ENCODE measurements at places on chromosomes 2 and 18. TPM values are rescaled to one million over a fixed set of nuclear protein-coding genes. Genes with fewer than 3 reads are reported as not detected.

Gene DGUOK
- total RNA-seq, result 110 TPM

Gene RAMP1
- not detected for total RNA-seq

Gene MALT1
- total RNA-seq, result 20.0 TPM

Gene TRIM43
- not detected for total RNA-seq

Gene TMEM178A
- total RNA-seq, result not detected

Gene RTP5
- not detected for total RNA-seq

Gene PKP4
- 19.4 TPM for total RNA-seq

Gene SH2D6
- not detected for total RNA-seq

Gene HOXD8
- not detected for total RNA-seq

Gene IL36B
- not detected for total RNA-seq

Gene SPDYA
- not detected for total RNA-seq

Gene CPLX4
- total RNA-seq, result not detected

Gene SLC35G4
- total RNA-seq, result not detected

Gene SCLY
- 19.6 TPM for total RNA-seq

Gene IL1B
- not detected for total RNA-seq

Gene DUSP11
- 37.5 TPM for total RNA-seq

Gene CASP10
- 1.0 TPM for total RNA-seq

Gene NPHP1
- 10.4 TPM for total RNA-seq

Gene MALL
- 0.10 TPM for total RNA-seq

Gene PER2
- 4.6 TPM for total RNA-seq

Gene FBXO15
- 0.41 TPM for total RNA-seq

Gene CEBPZOS
- total RNA-seq, result 8.8 TPM

Gene C1GALT1C1L
- total RNA-seq, result 3.9 TPM

Gene RAB31
- total RNA-seq, result 38.5 TPM

Gene ANKRD62
- not detected for total RNA-seq

Gene CCDC85A
- 0.14 TPM for total RNA-seq

Gene TCF7L1
- total RNA-seq, result 0.17 TPM

Gene LRRFIP1
- 19.0 TPM for total RNA-seq
